ENCODE measurements at places on chromosomes 13 and 19.

DNA sequence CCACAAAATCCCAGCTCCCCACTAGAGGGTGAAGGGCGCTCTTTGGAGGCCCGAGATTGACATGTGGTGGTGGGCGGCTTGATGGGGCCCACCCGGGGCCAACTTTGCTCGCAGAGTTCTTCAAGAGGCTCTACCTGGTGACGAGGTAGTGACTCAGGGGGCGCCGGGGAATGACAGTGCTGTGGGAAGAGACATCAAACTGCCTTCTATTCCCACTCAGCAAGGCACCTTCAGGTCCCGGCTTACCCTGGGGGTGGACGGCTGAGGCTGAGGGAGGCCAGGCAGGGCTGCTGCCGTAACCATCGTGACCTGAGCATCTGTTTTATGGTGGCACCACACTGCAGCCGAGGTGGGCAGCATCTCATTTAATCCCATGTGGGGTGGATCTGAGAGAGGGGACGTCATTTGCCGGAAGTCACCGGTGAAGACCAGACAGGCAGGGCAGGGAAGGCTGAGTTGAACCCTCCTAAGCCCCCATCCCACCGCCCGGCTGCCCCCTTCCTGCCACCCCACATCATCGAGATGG, 1.6 kb downstream of the LINGO3 start:
- DNase-seq: no peak

DNA sequence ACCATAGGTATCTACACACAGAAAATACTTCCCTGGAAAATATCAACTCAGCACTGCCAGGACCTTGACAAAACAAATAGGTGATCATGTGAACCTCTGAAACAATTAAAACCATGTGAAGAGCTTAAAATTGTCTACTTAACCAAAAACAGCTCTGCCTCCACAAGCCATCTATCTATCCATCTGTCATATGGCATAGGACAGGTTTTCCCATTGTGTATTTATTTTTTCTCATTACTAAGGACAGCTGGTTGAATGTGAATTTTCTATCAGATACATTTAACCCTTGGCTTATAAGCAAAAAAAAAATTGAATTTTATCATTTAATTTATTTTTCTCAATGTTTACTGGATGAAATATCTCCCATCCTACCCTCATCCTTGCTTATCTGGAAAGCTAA, 279.5 kb downstream of the PCDH9 start:
- no peak for DNase-seq

DNA sequence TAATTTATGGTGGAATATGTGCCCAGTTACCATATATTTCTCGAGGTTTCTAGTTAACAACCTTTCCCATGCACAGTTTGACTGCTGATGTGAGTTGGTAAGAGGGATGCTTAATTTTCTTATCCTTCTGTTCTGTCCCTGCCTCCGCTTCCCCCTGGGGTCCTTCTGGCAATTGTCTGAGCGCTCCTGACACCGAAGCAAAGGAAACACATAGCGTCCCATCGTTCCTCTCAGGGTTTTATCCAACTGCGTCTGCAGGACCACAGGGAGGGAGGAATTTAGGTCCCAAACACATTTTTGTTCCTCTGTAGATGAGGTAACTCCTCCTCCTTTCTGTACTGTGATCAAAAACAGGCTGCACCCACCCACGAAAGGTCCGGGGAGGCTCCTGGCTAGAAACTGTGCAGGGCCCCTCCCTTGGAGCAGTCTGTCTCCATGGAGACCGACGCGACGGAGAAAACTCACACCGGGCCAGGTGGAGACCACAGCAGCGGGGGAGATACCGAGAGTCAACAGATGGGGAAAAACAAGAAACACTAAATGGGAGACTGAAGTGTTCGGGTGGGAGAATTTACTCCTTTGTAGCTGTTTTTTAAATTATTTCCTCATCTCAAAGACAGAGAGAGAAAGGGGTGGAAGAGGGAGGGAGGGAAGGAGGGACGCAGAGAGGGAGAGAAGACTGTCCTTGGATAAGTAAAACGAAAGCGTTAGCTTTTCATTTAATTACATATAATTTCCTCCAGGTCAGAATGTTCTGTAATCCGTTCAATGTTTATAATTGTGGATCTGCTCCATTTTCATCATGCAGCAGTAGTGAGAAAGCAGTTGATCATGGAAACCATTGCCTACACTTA, 191.8 kb upstream of the NBEA start:
- DNase-seq: no peak

- no peak for DNase-seq
Measured at GRCh38 chr13:110340812-110341444, 33.8 kb downstream of the COL4A2 start.

DNA sequence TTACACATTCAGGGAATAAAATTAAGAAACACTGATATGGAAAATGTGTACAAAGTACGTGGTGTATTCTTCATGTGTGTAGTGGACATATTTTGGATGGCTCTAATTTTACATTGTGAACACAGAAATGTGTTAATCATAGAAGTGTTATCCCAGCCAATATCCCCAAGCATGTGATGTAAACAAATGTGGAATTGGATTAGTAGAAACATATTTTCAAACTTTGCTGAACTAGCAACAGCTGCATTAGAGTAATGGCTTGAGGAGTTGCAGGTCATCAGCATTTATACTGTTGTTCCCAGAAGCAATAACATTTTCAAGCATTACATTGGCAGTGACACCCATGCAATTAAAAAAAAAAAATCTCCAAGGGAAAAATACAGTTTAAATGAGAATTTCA, 600.6 kb downstream of the SLITRK1 start:
- no peak for DNase-seq
